H4 (cell line): ENCODE measurements at places on chromosomes 1 and 21. TPM values are rescaled to one million over a fixed set of nuclear protein-coding genes. Genes with fewer than 3 reads are reported as not detected.
A peak's percentile ranks its signal among the peaks of the same experiment; 100 is the strongest.

Gene LCE4A
- total RNA-seq: not detected in 2 replicates

Gene MARK1
- 3.8 and 4.0 TPM in 2 replicates for total RNA-seq

Gene OR2L3
- not detected in 2 replicates for total RNA-seq

Gene NEGR1
- 1.8 and 3.0 TPM in 2 replicates for total RNA-seq

Gene MIA3
- 26.5 and 30.9 TPM in 2 replicates for total RNA-seq

Gene LCE2C
- total RNA-seq: not detected in 2 replicates

- DNase-seq: no peak
These were observed 15.9 kb downstream of the PALMD start for GRCh38 chr1:99661780-99662179.

GRCh38 chr1:223700942-223701637, 11.2 kb upstream of the CAPN2 start:
- DNase-seq: peak; percentile 95

GRCh38 chr1:11256299-11256698, 6.1 kb downstream of the MTOR start:
- no peak for DNase-seq

DNA sequence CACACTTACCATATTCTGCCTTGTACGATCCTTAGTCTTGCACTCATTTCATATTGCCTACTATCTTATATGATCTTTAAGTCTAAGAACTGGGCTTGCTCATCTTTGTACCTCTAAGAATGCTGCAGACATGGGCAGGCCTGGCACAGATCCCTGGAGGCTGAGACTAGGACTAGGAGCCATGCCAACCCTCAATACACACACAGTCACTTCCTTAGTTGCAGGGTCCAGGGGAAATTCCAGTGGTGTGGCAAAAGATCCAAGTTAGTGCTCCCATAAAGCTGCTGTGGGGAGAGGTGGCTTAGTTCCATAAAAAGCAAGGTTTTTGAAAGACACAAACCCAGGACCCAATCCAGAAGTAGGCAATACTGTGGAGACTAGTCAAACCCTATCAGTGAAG, 59.9 kb downstream of the CYYR1 start:
- DNase-seq: peak; percentile 10

DNA sequence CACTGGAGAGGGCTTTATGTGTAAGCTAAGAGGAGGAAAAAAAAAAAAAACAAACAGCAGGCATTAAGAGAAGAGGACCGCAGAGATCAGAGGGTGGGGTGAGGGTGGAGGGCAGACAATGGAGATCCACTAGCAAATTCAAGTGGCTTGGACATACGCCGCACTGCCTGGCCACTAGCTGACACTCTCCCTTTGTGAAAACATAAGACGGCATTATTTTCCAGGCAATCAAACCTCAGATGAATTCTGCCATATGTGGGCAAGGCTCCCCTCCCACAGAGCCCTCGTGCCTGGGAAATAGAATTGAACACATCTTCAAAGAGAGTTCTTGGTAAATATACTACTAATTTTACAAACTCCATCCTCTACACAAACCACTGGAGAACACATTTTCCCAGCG, 53.6 kb downstream of the ERG start:
- DNase-seq: no peak

DNA sequence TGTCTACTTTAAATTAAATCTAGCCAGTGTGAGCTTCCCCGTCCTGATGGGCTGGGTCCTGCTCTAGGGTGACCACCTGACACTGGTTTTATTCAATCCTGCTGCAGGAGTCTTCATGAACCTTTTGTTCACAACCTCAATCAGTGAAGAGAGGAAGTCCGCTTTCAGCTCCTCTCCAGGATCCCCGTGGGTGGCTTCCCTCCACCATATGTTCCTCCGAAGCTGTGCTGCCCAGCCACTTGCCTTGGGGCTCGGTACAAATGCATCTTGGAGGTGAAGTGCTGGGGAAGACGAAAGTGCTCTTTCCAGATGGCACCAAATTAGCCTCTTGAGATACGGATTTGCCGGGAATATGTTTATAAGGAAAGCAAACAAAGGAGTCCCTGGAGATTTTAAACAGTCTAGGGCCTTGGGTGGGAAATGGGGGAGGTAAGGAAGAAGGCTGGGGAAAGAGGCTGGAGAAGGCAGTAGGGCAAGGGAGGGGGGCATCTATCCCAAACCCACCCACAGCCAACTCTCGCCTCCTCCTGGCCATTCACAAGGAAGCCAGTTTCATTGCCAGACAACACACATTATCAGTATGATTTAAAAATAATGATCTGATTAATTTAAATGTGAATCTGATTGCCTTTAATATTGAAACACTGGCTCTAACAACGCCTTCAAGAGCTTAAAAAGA, 430.8 kb downstream of the DISC1 start:
- DNase-seq: no peak

DNA sequence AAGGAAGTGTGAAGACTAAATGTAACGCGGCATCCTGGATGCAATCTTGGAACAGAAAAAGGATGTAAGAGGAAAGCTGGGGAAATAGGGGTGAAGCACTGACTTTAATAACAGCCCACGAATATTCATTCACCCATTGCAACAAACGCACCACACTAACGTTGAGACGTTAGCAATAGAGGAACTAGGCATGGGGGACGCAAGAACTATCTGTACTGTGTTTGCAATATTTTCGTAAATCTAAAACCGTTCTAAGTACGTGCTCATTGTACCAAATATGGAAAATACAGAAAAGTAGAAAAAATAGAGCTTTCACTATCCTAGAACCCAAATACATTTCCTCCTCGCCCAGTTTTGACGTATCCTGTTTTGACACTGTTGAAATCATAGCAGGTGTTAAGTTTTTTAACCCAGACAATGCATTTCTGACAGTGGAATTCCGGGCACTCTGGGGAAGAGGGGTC, 3.9 kb downstream of the LAPTM5 start:
- DNase-seq: no peak

DNA sequence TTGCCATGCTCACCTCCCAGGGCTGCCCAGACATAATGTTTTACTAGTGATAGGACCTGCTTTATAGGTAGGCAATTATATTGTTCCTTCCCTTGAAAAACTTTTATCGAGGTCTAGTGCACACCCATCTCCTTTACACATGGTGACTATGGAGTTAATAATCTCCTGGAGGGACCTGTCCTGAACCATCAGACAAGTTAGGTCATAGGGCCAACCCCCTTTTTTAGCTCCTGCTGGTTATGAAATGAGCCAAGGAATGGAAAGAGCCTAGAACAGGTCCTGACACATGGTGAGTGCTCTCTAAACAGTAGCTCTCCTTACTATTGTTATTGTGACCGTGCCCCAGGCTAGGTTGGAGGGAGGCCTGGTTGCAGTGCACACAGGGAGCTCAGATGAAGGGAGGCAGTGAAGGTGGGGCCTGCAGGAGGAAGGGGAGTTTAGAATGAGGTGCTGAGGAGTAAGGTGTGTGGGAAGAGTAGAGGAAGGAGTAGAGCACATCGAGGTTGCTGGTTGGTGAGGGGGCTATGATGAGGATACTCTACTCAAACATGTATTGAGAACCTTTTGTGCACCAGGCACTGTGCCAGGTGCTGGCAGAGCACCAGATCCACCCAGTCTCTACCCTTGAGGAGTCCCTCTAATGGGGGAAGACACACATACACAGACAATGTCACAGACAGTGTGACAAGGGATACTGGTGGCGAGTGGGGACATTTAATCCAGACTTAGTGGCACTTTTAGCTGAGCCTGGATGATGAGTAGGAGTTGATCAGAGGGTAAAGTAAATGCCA, 14.1 kb upstream of the LMNA start:
- no peak for DNase-seq

GRCh38 chr1:192706936-192707335, 71.0 kb downstream of the RGS13 start:
- no peak for DNase-seq

DNA sequence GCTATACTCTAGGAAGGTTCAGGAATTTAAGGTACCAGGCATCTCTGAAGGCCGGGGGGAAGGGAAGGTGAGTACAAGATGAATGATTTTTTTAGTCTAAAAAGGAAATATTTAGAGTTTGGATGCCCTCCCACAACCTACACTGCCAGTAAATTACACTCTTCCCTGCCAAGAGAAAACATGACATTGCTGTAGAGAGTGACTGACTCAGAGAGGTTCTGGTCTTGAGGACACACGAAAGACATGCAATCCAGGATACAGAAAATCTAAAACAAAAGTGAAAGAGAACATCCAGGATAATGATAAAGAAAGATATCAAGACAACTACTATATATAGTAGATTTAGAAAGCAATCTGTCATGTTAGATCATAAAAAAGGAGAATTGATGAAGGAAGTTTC, 200.5 kb downstream of the TYW3 start:
- DNase-seq: peak; percentile 65

DNA sequence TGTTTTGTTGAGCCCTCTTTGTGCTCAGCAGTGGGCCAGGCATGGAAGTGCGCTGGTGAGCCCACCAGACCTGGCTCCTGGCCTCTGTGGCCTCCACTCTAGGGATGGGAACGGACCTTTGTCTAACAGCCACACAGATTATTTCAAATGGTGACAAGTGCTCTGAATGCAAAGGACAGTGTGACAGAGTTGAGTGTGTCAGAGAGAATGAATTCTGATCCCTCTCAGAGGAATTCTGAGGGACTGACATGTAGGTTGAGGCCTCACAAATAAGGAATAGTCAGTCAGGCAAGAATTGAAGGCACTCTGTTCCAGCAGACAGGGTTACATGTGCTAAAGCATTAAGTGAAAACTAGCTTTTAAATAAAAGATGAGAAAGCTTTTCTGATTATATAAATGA, 11.3 kb upstream of the MAB21L3 start:
- DNase-seq: no peak

DNA sequence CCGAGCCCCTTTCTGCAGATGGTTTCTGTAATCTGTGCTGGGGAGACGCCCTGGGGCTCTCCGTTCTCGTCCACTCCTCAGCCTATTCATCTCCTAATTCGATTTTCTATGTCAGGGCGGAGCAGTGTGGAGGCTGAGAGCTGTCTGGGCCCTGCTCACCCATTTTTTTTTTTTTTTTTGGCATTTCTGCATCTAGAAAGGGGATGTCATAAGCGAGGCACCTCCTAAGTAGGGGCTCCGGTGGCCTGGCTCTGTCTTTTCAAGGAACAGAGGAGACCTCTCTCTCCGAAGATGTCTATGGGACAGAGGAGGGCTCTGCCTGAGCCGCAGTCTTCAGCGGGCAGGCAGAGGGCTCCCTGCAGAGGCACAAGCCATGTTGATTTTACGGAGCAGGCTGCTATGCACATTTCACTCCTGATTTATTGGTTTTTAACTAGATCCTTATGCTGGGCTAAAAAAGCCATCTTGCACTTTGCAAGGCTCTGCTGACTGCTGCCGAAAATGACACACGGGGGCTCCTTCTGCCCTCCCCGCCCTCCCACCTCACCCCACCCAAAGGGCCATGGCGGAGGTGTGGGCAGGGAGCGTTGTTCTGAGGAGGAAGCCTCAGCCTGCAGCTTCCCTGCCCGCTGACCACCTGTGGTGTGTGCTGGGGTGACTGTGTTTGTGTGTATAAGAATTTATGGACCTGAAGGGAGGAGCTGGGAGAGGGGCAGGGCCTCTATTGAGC, 71.0 kb downstream of the FOXD2 start:
- no peak for DNase-seq

DNA sequence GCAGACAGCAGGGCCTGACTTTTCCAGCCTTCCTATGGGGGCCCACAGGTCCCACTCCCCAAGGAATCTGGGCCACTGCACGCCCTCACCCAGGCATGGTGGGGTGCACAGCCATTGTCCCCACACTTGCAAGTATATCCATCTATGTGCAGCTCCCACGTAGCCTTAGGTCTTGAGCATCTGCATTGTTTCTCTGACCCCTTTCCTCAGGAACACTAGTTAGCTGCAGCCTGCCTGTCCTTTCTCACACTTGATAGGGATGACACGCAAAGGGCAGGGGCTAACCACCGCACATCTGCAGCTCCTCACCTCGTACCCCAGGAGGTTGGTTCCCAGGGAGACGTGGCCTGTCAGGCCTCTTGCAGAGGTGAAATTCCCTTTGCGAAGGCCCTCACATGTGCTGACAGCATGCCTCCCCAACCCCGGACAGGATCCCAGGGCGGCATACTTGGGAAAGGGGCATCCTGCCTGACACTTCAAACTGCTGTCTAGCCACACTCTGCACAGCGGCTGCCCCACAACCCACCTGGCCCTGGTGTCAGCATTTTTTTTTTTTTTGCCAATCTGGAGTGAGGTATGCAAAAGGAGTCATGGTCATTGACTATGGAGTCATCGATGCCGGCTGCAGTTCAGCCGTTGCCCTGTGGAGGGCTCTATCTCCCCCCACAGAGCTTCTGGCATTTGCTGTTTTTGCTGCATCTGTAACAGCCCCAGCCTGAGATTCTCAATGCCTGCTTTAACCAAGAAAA, 5.0 kb downstream of the JMJD4 start:
- DNase-seq: no peak

DNA sequence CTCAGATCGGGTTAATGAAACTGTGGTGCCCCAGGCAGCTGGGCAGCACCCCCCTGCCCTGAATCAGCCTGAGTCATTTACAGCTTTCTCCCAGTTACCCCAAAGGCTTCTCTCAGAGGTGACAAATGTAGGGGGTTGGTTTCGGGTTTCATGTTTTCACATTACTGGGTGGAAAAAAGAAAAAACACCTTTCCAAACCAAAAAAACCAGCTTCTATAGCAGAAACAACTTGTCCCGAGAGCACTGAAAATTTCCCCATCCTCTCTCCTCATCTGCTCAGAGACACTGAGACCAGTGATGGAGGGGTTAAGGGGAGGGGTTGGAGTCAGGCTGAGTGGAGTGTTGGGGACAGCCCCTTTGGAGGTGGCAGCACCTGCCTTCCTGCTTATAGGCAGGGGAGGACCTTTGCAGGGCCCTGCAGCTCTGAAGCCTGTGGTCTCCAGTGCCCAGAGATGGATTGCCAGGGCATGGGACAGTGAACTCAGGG, 15.6 kb downstream of the UTP11 start:
- DNase-seq: no peak

- DNase-seq: no peak
These were observed 29.4 kb downstream of the ZBTB18 start for GRCh38 chr1:244080343-244080929.

- no peak for DNase-seq
These were observed 40.7 kb downstream of the FOXO6 start for GRCh38 chr1:41401899-41402298.

DNA sequence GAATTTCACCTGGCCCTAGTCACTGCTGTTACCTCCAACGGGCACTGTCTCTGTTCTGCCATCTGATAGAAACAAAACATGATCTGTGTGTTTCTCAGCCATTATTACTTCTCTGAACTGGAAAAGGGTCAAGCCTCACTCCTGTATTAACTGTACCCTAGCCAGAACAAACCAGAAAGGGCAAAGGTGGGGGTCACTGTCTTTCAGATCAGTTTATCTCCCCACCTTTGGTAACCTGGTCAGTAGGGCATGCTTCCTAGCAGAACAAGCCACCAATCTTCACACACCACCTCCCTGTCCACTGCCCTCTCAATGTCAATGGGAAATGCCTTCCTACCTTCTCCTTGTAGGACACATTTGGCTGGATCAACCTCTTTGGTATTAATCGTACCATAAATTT, 3.9 kb downstream of the TRIM45 start:
- no peak for DNase-seq

DNA sequence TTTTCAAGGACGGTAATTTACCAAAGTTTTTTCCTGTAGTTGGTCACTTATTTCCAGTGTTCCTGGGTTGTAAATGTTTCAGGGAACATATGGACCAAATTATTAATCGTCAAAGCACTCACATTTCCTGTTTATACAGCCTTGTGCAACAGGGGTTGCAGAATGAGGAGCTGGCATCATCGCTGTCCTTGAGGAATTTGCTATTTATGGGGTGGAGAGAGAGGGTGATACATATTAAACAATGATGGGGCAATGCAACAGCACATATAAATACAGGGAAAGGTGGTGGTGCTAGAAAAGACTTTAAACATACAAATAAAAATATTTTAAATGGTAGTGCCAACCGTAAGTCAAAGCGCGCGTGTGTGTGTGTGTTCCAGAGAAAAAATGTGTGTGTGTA, 369.8 kb downstream of the NPHP4 start:
- no peak for DNase-seq
